Left cardiac atrium (tissue), 4 donors: ENCODE measurements at places on chromosomes 16 and 17. TPM values are rescaled to one million over a fixed set of nuclear protein-coding genes. Genes with fewer than 3 reads are reported as not detected.
A peak's percentile ranks its signal among the peaks of the same experiment; 100 is the strongest.

Gene HSD17B2
- not detected for total RNA-seq

DNA sequence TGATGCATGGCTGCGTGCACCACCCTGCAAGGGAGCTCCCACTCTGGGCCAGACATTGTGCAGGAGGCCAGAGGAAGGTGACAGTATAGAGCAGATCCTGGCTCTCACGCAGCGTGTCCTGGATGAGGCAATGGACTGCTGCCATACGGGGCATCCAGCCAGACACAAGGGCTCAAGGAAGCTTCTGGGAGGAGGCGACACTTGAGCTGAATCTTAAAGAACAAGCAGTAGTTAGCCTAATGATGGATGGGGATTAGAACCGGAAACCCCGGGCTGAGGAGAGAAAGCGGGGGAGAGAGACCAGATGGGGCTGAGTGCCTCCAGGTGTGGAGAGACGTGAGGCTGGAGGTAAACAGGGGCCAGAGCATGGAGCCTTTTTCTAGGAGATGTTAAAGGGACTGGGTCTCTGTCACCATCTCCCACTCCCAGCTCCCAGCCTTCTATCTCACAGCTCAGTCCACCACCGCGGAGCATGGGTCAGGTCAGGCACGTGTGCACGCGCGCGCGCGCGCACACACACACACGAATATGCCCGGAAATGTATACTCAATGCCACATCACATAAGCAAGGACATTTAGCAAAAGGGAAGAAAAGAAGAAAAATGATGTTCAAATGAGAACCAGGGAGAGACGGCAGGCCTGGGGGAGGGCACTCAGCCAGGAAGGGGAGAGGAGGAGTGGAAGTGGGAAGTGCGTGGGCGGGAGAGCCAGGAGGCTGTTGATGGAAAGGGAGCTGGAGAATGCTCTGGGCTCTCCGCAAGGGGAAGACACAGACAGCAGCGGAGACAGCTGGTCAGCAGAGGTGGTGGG is 46.3 kb downstream of the CCDC42 start:
- peak; percentile 82 for DNase-seq

- DNase-seq, result no peak
Measured at GRCh38 chr17:10899281-10899680, 61.4 kb upstream of the PIRT start.

DNA sequence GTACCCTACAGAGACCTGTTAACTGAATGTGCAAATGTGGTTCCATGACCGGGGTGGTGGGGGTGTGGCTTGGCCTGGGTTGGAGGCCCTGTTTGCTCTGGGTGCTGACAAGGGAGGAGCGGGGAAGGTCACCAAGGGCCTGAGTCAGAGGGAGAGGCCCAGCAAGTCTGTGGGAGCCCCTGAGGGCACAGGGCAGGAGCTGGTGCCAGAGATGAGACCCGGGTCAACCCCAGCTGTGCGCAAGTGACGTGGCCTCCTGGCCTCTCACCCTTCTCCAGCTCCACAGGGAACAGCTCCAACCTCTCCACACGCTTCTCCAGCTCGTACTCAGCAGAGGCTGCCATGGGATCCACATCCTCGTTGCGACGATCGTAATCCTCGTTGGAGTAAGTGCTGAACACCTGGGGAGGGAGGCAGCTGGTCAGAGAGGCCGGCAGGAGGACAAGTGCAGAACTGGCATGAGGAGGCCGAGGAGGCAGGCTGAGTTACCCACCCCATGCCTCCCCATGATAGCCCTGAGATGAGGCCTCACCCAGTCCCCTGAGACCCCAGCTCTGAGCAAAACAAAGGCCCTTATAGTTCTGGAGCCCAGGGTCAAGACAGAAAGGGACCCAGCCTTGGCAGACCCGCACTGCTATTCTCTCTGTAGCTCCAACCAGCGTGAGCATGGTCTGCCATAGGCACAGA is 5.5 kb downstream of the PPP1R9B start:
- peak; percentile 51 for DNase-seq

GRCh38 chr17:57944908-57945307 is 10.3 kb downstream of the CUEDC1 start:
- DNase-seq, result no peak

Gene BAHCC1
- total RNA-seq, result 8.3 TPM

DNA sequence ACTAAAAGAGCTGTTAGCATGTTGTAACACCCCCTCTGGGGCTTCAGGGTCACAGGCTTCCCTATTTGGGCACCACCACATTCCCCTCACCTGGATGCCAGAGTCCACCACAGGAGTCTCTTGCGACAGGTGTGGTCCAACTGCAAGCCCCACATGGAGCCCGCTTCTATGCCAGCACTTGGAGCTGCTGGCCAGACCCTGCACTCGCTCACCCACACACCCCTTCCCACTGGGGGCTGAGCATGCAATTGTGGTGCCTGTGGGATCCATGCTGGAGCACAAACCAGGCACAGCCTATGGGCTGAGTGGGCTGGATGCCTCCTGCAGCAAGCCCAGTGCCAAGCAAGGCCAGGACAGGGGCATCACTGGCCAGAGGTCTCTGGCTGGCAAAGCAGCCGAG is 6.0 kb upstream of the BLMH start:
- no peak for DNase-seq

DNA sequence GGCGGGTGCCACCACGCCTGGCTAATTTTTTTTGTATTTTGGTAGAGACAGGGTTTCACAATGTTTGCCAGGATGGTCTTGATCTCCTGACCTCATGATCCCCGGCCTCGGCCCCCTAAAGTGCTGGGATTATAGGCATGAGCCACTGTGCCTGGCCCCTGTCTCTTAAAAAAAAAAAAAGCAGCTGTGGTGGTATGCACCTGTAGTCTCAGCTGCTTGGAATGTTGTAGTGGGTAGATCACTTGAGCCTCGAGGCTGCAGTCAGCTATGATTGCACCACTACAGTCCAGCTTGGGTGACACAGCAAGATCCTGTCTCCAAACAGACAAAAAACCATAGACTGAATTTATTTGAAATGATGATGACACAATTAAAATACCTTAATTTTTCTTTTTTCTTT is 24.3 kb downstream of the CDK12 start:
- DNase-seq, result no peak

Gene ADAM11
- total RNA-seq, result 28.0 TPM

DNA sequence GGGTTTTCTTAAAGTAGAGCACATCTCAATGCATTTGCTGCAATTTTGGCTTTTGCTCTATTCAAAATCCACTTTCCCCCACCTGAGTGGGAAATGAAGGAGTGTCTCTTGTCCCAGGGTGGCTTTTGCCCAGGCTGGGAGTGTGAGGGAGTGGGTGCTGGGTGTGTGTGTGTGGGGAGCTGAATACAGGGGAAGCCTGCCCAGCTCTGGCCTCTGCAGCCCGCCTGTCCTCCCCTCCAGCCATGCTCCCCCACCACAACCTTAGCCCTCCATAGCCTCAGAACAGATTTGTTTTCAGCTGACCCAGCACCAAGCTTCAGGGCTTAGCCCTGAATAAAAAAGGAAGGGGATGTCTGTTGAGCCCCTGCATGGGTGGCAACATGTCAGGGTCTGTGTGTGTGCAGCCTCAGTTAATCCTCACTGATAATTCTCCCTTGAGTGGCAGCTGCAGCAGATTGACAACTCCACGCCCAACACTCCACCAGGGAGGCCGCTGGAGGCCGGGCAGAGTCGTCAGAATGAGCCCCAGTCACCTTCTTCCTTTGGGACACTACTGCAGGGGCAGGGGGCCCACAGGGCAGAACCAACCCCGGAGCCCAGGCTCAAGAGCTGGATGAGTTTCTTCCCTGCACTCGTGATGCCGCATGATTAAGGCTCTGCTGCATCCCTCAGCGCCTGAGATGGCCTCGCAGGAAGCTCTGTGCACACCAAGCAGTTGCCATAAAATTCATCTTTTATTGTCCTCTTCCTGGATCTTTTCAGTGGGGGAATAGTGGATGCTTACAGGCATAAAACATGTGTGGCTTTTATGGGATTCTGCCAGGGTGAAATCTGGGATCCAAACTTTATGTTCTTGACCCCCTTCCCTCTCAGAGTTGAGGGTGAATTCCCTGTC is 55.0 kb downstream of the SPACA3 start:
- DNase-seq, result no peak

GRCh38 chr17:29292992-29293889 is 707 bp downstream of the NUFIP2 start:
- peak; percentile 78 for DNase-seq

GRCh38 chr16:11613381-11614303 is 26.9 kb upstream of the LITAF start:
- peak; percentile 68 for DNase-seq

- no peak for DNase-seq
Measured at GRCh38 chr16:17325476-17326143, 145.2 kb downstream of the XYLT1 start.

DNA sequence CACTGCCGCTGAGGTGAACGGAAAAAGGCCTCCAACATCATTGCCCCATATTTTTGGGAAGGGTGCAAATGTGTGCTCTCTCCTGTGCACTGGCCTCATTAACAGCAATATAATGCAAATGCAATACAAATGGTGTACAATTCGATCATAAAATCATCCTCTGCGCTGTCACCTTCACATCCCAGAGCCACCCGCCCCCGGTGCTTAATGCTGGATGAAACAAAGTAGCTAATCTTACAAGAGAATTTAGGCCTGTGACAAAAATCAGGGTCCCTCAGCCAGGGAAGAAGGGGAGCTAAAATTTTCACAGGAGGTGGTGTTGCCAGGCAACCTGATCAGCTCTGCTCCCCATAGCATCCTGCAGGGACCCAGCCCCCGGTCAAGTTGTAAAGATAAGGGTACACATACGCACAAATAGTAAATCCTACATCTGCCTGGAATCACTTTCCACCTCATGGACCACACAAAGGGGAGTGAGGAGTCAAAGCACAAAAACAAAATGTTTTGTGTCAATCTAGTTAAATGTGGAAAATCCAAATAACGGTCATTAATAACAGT is 3.0 kb downstream of the TBC1D16 start:
- no peak for DNase-seq
